ENCODE measurements at places on chromosomes 6 and 20.

GRCh38 chr6:130411481-130411880 is 45.7 kb downstream of the TMEM200A start:
- DNase-seq = no peak
- peaks cover 3% of the 10 kb centered on the region for H3K36me3 ChIP-seq
- no peak overlapping the region for H3K27ac ChIP-seq
- H3K4me1 ChIP-seq = no peaks in the 10 kb centered on the region
- no peak overlapping the region for H3K4me3 ChIP-seq
- no peaks in the 10 kb centered on the region for H3K27me3 ChIP-seq

- no peak for DNase-seq
- H3K4me3 ChIP-seq = no peak overlapping the region
- no peak overlapping the region for H3K27ac ChIP-seq
- H3K36me3 ChIP-seq = no peaks in the 10 kb centered on the region
- H3K27me3 ChIP-seq = peaks cover 8% of the 10 kb centered on the region
Measured at GRCh38 chr6:168420706-168421105, 20.3 kb upstream of the SMOC2 start.

DNA sequence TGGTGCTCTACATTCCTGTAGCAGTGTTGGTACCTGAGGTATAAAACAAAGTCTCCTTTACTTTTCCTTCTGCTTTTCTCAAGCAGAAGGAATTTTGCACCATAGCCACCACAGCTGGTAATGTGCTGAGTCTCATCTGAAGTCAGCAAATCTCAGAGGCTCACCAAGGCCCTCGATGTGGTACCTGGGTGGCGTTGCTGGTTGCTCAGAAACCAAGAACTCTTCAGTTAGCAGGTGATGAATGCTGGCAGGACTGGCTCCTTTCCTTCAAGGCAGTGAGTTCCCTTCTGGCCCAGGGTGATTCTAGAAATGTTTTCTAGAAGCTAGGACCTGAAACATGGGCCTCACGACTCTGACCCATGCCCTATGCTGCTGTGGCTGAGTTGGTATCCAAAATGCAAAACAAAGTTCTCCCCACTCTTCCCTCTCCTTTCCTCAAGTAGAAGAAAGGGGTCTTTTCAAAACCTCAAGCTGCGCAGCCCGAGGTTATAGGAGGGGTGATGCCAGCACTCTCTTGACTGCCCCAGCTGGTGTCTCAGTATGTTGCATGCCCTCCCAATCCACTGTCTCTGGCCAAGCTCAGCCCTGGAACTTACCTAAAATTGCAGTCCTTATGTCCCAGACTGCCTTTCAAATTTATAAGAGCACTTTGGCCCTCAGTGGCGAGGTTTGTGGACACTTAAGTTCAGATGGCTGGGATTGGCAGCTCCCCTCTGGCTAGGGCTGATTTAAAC is 592.3 kb downstream of the FRK start:
- H3K27ac ChIP-seq = no peak overlapping the region
- H3K36me3 ChIP-seq = no peaks in the 10 kb centered on the region
- H3K27me3 ChIP-seq = no peaks in the 10 kb centered on the region
- H3K4me1 ChIP-seq = no peaks in the 10 kb centered on the region
- no peak overlapping the region for H3K4me3 ChIP-seq

DNA sequence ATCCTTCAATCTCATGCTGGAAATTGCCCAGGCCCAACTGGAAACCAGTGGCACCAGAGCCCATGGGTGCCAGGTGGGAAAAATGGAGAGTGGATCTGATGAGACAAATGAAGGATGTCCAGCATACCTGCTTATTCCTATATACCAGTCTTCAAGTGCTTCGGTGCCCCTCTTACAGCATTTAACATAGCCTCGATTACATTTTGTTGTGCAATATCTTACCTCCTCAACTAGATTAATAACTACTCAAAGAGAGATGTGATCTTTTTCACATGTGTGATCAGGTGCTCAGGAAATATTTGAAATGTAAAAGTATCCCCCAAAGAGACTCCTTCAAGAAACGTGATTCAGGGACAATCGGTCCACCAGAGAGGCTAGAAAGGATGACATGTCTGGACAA is 4.8 kb upstream of the ANKRD66 start:
- H3K4me3 ChIP-seq = no peak overlapping the region
- H3K36me3 ChIP-seq = no peaks in the 10 kb centered on the region
- no peaks in the 10 kb centered on the region for H3K4me1 ChIP-seq
- no peak for DNase-seq
- H3K27ac ChIP-seq = no peak overlapping the region

DNA sequence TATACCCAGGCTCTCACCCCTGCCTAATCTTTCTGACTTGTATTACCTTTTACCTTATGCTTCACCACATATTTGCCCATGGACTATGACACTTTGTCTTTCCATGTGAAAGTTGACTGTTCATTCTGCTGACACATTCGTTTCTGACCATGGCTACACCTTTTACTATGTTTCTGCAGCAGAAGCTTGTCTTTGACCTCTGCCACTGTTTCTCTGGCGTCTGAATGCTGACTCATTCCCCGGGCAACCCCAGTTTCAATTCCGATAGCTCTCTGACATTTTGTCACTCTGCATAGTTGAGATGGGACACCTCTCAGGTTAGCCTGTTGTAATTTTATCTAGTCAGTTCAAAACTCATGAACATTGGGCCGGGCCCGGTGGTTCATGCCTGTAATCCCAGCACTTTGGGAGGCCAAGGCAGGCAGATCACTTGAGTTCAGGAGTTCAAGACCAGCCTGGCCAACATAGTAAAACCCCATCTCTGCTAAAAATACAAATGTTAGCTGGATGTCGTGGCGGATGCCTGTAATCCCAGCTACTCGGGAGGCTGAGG is 50.7 kb downstream of the SLC26A8 start:
- H3K27ac ChIP-seq = no peak overlapping the region
- no peak for DNase-seq
- H3K36me3 ChIP-seq = no peaks in the 10 kb centered on the region
- H3K4me1 ChIP-seq = peaks cover 4% of the 10 kb centered on the region

GRCh38 chr6:43608310-43608763 is 20.7 kb downstream of the GTPBP2 start:
- peaks cover 2% of the 10 kb centered on the region for H3K36me3 ChIP-seq
- DNase-seq = peak; percentile 76
- no peaks in the 10 kb centered on the region for H3K27me3 ChIP-seq
- no peaks in the 10 kb centered on the region for H3K4me1 ChIP-seq

DNA sequence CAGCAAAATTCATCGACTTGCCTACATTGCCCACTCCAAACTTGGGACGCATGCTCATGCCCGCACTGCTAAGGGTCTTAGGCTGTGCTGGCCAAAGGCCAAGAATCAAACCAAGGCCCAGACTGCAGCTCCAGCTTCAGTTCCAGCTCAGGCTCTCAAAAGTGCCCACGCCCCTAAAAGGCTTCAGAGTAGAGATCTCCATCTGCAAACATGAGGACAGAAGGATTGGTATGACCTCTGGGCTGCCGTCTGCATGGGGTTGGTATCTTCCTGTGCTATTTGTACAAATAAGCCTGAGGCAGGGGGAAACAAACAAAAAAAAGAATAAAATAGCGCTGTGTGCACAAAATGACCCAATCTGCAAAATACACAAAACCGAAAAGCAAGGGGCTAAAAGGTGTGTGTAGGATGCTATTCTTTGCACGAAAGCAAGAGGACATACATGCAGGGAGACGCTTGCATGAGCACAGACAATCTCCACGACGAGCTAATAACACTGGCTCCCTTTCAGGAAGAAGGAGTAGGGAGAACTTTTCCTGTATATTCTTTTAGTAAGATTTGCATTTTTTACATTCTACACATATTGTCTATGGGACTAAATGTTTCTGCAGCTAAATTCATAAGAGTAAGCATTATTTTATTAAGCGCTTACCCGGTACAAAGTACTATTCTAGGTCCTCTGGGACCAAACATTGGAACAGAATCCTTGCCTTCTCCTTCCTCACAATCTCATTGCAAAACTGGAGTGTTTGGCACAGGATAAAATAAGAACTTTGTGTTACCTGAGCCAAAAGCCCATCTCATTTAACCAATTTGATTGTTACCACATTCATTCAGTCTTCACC is 33.1 kb downstream of the ATP9A start:
- H3K4me1 ChIP-seq = peaks cover 20% of the 10 kb centered on the region
- H3K27ac ChIP-seq = no peak overlapping the region
- H3K27me3 ChIP-seq = no peaks in the 10 kb centered on the region
- H3K36me3 ChIP-seq = peaks cover 3% of the 10 kb centered on the region
- no peak overlapping the region for H3K4me3 ChIP-seq

DNA sequence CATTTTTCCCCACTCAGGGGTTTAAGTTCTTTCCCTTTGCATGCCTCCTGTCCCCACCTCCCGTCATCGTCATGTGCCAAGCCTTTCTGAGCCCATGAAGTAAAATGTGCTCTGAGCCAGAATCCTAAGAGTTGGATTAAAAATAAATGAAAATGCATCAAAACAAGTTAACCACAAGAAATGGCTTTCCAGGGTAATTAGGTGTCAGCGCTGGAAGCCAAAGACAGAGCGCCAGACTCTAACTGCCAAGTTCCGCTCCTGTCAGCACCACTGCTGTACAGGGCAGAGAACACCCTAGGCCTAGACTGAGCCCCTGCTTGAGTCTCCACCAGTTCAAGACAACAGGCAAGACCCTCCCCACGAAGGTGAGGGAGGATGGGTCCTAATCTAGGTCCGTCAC is 5.5 kb upstream of the C20orf202 start:
- H3K4me1 ChIP-seq = no peaks in the 10 kb centered on the region
- no peak overlapping the region for H3K27ac ChIP-seq
- no peaks in the 10 kb centered on the region for H3K36me3 ChIP-seq

GRCh38 chr20:35284992-35285805 is 627 bp upstream of the EIF6 start:
- peaks cover 4% of the 10 kb centered on the region for H3K36me3 ChIP-seq
- peak overlapping the region; percentile 98 for H3K4me3 ChIP-seq
- DNase-seq = no peak

DNA sequence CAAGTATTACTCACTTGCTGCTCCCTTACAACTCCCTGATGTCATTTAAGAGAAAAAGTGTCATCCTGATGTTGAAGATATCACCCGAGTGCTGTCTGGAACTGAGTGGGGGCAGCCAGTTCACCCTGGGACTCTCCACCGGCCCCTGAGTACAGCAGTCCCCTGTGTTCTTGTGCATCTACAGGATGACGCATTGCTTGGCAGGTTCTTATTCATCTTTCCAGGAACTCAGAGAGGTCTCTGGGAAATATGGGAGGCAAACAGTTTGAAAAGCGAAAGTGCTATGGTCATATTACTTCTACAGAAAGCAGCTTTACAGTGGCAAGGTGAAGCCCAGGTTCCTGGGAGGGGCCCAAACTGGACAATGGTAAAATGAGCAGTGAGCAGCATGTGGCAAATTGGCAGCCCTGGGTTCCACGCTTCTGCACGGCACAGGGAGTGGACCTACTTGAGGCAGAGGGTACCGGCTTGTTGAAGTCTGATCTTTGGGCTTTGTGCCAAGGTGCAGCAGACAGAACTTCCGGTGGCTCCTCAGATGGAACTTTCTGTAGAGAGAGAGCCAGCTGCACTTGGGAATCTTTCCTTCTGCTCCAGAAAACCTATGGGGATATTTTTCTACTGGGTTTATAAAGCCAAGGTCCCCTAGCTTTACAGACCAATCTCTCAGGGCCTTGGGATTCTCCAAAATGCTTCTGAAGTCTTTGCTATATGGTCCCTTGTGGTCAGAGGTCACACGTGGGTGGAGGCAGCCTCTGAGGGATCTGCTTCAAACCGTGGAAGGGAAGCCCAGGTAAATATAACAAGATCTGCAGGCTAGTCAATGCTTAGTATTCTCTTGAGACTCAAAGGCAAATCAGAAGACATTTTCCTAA is 128.3 kb downstream of the MAP3K7 start:
- H3K36me3 ChIP-seq = peaks cover 2% of the 10 kb centered on the region
- H3K27me3 ChIP-seq = no peaks in the 10 kb centered on the region
- DNase-seq = no peak
- H3K27ac ChIP-seq = peak overlapping the region; percentile 61
- no peak overlapping the region for H3K4me3 ChIP-seq

GRCh38 chr6:136914947-136915346 is 7.2 kb upstream of the SLC35D3 start:
- H3K36me3 ChIP-seq = peaks cover 2% of the 10 kb centered on the region
- DNase-seq = no peak
- no peaks in the 10 kb centered on the region for H3K4me1 ChIP-seq
- H3K27me3 ChIP-seq = peaks cover 16% of the 10 kb centered on the region
- H3K4me3 ChIP-seq = no peak overlapping the region
- no peak overlapping the region for H3K27ac ChIP-seq

DNA sequence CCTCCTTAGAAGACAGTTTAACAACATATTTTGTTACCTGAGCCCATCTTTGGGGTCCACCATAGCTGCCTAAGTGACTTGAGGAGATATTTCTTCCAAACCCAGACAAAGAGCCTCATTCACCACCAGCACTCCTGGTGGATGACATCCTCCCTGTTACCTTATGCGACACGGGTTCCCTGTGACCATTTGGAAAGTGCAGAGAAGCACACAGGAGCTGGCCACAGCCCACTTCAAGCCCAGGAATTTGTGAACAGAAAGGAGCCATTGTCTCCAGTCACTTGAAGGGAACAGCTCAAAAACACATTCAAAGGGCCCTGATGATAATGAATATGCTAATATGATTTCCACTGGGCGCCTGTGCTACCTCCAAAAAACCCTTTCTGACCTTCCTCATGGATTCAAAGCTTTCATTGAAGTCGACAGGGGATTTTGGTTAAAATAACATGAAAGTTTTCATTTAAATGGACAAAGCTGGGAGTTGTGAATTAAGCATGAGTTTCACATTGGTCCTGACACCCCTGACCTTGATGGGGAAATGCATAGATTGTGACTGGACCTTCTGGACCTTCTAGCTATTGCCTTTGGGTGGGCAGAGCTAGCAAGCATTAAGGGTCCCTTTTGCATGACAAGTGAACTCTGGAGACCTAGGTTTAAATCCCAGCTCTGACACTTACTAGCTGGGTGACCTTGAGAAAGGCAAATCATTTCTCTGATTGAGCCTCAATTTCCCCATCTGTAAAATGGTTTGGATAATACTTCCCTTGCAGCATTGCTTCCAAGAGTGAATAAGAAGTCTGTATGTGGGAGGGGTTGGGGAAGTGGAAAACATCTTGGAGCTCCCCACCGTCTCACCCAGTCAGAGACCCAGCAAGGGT is 83.3 kb upstream of the SIRPA start:
- peak overlapping the region; percentile 42 for H3K4me3 ChIP-seq
- peak overlapping the region; percentile 58 for H3K27ac ChIP-seq
- peaks cover 8% of the 10 kb centered on the region for H3K27me3 ChIP-seq
- no peaks in the 10 kb centered on the region for H3K36me3 ChIP-seq

- H3K4me1 ChIP-seq = no peaks in the 10 kb centered on the region
- no peaks in the 10 kb centered on the region for H3K27me3 ChIP-seq
- no peak overlapping the region for H3K27ac ChIP-seq
Measured at GRCh38 chr6:124283486-124283885, 479.8 kb downstream of the NKAIN2 start.

GRCh38 chr6:142753196-142753595 is 191.8 kb downstream of the HIVEP2 start:
- peaks cover 4% of the 10 kb centered on the region for H3K36me3 ChIP-seq
- H3K4me1 ChIP-seq = no peaks in the 10 kb centered on the region
- no peaks in the 10 kb centered on the region for H3K27me3 ChIP-seq
- no peak overlapping the region for H3K27ac ChIP-seq

- H3K36me3 ChIP-seq = no peaks in the 10 kb centered on the region
- H3K4me3 ChIP-seq = no peak overlapping the region
- no peak for DNase-seq
- no peaks in the 10 kb centered on the region for H3K27me3 ChIP-seq
Measured at GRCh38 chr6:87772597-87773530, 70.8 kb upstream of the AKIRIN2 start.
